ENCODE measurements at places on chromosomes 2 and 18. TPM values are rescaled to one million over a fixed set of nuclear protein-coding genes. Genes with fewer than 3 reads are reported as not detected.

- DNase-seq: no peak
Measured at GRCh38 chr2:172986040-172986439, 89.6 kb upstream of the MAP3K20 start.

GRCh38 chr18:67517444-67517765, 885 bp upstream of the DSEL start:
- no peak for DNase-seq

GRCh38 chr2:8840475-8841091, 3.2 kb upstream of the KIDINS220 start:
- no peak for DNase-seq

GRCh38 chr2:76506538-76506937, 795.8 kb upstream of the GCFC2 start:
- no peak for DNase-seq

Gene ZNF2
- 2.4 TPM for total RNA-seq

Gene MYO7B
- total RNA-seq: 2.3 TPM

Gene UGT1A4
- total RNA-seq: not detected
